Lung microvascular endothelial cell (primary cell): ENCODE measurements at places on chromosomes 12 and 14. TPM values are rescaled to one million over a fixed set of nuclear protein-coding genes. Genes with fewer than 3 reads are reported as not detected.

DNA sequence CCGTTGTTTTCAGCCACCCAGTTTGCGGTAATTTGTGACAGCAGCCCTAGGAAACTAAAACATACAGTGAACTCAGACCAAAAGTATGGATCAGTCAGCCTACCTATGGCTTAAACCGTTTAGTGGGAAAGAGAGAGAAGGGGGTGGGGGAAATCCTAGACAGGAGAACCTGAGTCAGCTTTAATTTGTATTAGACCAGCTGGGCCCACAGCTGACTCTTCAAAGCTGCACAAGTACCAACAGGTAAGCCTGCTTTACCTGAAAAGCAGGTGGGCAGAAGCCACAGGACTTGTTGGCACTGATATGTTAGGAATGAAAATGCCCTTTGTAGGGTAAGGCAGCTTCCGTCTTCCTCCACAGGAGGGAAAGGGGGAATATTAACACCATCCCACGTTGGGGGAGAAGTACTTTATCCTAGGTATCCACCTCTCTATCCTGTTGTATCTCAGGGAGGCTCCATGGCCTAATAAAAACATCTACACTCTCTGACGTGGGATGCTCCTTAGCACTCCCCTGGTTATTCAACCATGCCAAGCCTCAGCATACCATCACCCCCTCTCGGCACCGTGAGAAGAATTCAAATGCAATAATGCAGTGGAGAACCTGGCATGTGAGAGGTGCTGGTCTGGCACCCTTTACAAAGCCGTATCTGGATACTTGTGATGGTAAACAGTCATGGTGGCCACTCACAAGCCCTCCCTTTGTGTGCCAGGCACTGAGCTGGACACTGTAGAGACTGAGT lies 70.3 kb downstream of the STON2 start:
- no peak for DNase-seq

- DNase-seq = peak; percentile 76
Measured at GRCh38 chr12:96500693-96501092, 11.3 kb downstream of the CFAP54 start.

GRCh38 chr14:59254146-59254910 lies 65.9 kb downstream of the DAAM1 start:
- DNase-seq = peak; percentile 89

SRRM4 gene
- not detected in 2 replicates for total RNA-seq

- peak; percentile 37 for DNase-seq
Measured at GRCh38 chr12:109912855-109913321, 12.8 kb downstream of the TCHP start.

BDKRB2 gene
- total RNA-seq = under 0.01 TPM in 2 replicates

- DNase-seq = no peak
Measured at GRCh38 chr12:94421868-94422740, 37.6 kb downstream of the CEP83 start.

CCDC177 gene
- total RNA-seq = not detected in 2 replicates

NELL2 gene
- total RNA-seq = under 0.01 TPM in 1 of 2 replicates, not detected in the other

DNA sequence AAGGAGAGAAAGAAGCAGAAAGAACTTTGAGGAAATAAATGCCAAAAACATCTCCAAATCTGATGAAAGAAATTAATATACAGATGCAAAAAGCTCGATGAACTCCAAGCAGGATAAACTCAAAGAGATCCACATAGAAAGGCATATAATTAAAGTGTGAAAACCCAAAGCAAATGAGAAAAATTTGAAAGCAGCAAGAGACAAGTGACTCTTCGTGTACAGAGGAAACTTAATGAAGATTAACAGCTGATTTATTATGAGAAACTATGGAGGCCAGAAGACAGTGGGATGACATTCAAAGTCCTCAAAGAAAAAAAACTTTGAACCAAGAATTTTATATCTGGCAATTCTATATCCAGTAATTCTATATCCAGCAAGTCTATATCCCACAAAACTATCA lies 163.0 kb upstream of the TMCC3 start:
- no peak for DNase-seq

OAS3 gene
- total RNA-seq = 1.8 and 5.4 TPM in 2 replicates

- DNase-seq = no peak
Measured at GRCh38 chr12:44851586-44851985, 24.5 kb downstream of the NELL2 start.

DNA sequence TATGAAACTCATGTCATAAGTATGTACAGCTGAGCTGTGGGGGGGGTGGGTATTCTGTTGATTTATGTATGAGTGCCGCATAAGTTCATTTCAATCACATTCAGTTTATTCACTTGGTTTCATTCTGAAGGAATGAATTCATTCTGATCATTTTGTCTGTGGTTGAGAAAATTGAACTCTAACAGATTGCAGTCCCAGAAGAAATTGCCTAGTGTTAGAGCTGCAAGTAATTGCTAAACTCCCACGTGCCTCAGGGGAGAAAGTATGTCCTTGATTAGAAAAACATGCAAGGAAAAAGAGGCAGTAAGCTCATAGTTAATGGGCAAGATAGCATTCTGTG lies 442.4 kb upstream of the MGAT4C start:
- DNase-seq = no peak

GRCh38 chr12:117339104-117339503 lies 22.3 kb downstream of the NOS1 start:
- no peak for DNase-seq

KRT82 gene
- total RNA-seq = not detected in 2 replicates

SMCO3 gene
- 1.3 and 2.2 TPM in 2 replicates for total RNA-seq

PAN2 gene
- total RNA-seq = 5.7 and 10.9 TPM in 2 replicates

GRCh38 chr14:32377046-32377646 lies 48.0 kb downstream of the AKAP6 start:
- no peak for DNase-seq

DNA sequence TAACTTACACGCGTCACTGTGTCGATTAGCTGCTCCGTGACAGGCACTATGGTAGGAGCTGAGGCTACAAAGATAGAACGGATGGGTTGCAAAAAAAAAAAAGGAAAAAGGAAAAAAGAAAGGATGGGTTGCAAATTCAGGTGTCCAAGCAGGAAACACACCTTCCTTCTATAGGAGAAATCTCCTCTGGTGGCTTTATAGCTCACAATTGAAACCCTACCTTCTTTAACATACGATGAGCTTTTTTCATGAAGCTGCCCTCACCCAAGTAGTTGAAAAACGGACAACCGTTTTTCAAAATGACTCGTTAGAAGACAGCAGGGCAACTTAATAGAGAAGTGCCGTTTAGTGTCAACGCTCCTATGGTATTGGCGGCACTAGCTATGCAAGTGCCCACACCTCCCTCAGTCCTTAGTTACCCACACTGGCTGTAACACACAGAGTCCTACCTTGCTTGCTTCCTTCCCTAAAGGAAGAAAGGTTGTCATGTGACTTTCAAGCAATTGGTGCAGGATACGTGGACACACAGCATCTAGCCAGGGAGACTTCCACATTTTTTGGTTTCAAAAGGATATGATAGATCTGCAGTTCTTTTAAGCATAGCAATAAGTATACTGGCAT lies 682 bp upstream of the TRIP11 start:
- DNase-seq = peak; percentile 20

DNA sequence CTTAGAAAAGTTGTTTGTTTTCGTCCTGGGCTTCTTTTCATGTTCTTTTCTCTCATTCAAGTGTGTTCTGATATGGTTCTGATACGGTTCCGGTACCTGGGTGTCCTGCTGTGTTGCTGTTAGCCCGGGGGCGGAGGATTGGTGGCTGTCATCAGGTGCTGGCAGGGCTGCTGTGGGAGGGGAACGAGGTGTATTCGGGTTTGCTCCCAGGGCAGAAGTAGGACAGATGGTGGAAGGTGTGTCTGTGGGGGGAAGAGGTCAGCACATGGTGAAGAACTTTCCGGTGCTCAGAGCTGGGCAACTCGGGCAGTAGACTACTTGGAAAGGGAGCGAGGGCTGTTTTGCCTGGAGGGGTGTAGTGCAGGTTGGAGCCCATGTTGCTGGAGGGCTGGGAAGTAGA lies 70.2 kb downstream of the SLC25A47 start:
- DNase-seq = no peak

RDH12 gene
- total RNA-seq = under 0.01 TPM in 1 of 2 replicates, not detected in the other

BATF gene
- total RNA-seq = 3.6 and 3.7 TPM in 2 replicates

- DNase-seq = peak; percentile 92
Measured at GRCh38 chr12:77888611-77889010, 57.9 kb downstream of the NAV3 start.

GRCh38 chr14:101032433-101032832 lies 128.9 kb upstream of the RTL1 start:
- DNase-seq = no peak

- DNase-seq = no peak
Measured at GRCh38 chr14:61977217-61977616, 215.0 kb downstream of the SNAPC1 start.

BTBD7 gene
- total RNA-seq = 17.2 and 27.2 TPM in 2 replicates

DNA sequence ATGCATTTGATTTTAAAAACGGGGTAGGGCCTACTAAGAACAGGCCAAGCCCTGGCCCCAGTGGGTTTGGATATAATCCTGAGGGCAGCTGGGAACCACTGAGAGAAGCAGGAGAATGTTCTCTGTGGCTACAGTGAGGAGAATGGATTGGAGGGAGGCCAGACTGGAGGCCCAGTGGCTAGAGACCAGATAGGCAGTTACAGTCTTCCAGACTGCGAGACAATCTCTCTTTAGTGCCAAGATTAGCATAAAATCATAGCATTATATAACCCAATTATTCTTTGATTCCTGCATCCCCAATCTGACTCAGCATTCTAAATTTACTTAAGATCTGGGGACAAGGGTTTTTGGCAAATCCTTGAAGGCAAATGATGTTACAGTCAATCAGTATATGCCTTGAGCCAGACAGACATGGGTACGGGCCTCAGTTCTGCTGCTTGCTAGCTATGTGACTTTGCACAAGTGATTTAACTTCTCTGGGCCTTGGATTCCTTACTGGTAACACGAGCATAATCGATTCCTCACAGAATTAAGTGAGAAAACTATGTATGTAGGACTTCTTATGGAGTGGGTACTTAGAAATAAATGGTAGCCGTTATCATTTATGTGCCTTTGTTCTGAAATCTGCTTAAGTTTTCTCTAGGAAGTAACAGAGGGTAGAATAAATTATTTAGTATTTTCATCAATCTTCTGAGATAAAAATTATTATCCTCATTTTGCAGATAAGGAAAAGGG lies 18.3 kb downstream of the NINJ2 start:
- no peak for DNase-seq

DNA sequence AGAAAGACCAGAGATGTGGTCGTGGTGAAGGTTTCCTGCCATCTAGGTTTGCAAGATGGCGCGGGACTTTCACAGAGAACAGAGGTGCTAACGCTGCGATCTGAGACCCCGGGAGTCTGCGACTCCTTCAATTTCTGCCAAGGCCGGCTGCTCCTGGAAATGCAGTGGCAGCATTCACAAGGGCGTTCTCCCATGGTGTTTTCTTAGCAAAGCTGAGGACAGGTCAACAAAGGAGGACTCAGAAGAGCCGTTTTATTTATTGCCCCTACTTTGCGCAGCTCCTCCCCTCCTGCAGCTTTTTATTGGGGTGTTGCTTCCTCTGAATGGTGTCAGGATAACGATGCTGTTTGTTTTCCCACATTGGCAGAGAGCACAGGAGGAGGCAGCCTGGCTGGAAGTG lies 86.3 kb downstream of the TMEM132C start:
- DNase-seq = no peak

CLEC1B gene
- not detected in 2 replicates for total RNA-seq
